ENCODE measurements at places on chromosomes 11 and 22.

- DNase-seq, result no peak
These were observed 4.2 kb downstream of the SSH3 start for GRCh38 chr11:67307545-67308001.

GRCh38 chr11:131924457-131925201 lies 554.2 kb downstream of the NTM start:
- DNase-seq, result no peak

GRCh38 chr11:70631624-70632047 lies 233.3 kb downstream of the CTTN start:
- DNase-seq, result no peak

DNA sequence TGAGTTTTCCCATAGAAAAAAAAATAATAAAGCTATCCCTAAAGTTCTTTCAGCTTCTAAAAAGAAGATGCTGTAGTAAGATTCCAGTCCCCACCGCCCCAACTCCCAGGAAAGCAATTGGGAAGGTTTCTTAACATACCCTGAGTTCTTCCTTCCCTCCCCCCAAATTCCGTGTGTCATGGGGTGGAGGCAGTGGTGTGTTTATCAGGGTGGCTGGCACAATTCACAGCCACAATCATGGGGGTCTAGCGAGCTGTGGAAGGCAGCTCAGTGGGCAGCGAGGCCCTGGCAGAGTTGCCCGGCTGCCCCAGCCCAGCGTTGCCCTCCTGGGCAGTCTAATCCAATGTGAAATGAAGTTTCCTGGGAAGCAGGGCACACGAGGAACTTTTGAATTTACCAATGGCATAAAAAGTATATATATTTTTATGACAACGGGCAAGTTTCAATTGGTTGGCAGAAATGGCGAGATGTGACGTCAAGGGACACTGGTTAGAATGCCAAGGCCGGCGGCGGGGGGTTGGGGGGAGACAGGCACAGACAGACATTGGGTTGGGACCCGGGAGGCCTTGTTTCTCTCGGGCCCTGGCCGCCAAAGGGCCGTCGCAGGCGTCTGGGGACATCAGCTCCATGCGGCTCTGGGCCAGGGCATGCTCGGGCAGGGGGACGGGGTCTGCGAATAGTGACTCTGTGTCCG lies 80.7 kb upstream of the PPARA start:
- no peak for DNase-seq

GRCh38 chr11:1853376-1854131 lies 670 bp downstream of the LSP1 start:
- no peak for DNase-seq

DNA sequence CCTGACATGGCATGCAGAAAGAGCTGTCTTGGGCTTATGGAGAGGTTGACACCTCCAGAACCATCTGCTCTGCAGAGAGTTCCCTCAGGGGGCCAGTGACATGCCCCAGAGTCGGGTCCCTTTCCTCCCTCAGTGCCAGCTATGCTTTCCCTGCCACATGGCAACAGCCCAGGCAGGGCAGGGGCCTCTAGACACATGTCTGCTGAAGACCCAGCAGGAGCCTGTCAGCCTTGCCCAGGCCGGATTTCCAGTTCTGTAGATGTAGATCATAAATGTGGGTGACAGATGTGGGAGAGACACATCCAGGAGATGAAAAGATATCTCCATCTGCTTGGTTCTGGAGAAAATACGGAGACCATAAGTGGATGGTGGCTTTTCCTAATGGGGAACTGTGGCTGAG lies 25.5 kb downstream of the NAV2 start:
- DNase-seq, result no peak

DNA sequence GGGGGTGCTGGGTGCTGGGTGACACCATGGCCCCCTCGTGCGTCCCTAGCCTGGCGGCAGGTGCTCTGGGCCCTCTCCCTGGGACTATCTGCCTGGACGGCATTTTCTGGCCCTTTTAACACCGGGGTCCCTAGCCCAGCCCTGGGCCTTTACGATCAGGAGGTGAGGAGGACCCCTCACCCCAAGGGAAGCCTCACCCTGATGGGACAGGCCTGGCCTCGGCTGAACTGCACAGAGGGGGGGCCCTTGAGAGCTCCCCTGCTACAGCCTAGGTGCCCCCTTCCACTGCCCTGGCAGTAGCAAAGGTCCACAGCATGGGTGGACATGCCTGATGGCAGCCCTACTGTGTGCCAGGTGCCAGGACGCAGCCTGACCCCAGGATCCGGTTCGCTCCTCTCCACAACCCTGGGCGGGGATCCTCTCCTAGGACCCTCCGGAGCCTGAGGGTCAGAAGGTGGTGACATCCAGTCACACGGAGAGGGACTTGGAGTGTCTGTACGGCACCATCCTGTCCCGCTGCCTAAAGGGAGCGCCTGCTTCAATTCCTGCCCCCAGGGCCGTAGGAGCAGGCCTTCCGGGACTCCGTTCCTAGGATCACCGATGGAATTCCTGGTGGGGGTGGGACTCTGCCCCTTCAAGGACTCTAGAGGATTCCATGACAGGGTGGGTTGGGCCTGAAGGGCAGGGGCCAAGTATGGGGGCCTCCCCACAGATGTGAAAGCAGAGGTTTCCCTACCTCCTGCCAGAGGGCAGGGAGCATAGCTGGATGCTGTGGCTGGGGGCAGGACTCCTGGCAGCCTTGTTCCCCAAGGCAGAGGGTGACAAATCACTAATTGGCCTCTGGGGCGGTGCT lies 33.0 kb upstream of the TH start:
- no peak for DNase-seq

DNA sequence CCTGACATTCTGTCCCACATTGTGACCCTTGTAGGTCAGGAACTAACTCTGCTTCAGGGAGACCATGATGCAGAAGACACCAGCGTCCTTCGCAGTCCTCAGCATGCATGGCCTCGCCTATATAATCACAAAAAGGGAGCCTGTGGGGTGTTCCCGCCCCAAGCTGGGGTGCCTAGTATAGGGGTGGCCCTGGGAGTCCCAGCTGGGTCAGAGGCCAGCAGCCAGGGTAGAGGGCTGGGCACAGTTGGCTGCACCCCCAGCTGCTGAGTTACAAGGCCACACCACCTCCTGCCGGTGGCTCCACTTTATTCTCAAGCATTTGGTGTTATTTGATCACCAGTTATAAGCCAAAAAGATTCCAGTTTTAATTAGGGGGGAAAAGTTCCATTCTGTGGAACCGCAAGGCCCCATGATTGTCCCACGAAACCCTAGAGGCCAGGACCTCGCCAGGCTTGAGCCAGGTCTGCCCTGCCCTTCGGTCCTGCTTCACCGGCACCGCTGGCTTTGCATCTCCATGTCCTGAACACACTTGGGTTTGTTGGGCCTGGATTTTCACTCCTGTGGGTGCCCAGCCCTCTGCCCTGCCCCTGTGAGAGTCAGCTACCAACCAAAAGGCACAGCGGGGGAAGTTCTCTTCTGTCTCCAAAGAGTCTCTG lies 15.0 kb upstream of the GNB1L start:
- no peak for DNase-seq

Measured in NCI-H1092 treated with DMSO at 0.1 percent for 48 hours (cell line).